ENCODE measurements at places on chromosomes 3 and 15.

DNA sequence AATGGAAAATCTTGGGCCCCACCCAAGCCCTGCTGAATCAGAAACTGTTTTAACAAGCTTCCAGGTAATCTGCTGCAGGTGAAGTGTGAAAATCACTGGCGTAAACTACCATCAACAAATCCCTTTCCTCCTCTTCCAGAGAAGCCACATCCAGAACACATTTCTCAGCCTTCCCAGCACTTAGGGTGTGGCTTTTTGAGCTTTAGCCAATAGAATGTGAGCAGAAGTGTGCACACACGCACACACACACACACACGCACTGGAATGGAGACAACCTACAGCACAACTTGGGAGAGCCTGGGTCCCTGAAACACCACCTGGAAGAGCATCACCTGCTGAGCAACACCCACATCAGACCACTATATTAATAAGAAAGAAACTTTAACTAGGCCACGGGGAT, 98.6 kb downstream of the OSBPL10 start:
- DNase-seq, result no peak

GRCh38 chr15:51561271-51561670, 61.3 kb downstream of the DMXL2 start:
- DNase-seq, result no peak

DNA sequence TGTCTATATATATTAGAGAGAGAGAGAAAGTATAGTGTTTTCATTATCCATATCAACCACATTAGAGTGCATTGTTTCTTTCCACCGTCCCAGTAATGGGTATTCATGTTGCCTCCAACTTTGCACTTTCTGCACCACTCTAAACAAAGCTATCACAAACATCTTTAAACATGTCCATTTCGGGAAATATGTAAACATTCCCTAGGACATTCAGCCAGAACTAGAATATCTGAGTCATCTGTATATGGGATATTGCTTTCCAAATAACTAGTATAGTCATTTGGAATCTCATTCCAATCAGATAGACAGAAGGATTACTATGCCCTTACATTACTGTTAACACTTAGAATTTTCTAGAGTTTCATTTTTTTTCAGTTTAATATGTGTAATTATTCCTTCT, 914.9 kb upstream of the EPHA6 start:
- DNase-seq, result no peak

- DNase-seq, result no peak
These were observed 21.7 kb upstream of the SELENOK start for GRCh38 chr3:53913401-53913800.

DNA sequence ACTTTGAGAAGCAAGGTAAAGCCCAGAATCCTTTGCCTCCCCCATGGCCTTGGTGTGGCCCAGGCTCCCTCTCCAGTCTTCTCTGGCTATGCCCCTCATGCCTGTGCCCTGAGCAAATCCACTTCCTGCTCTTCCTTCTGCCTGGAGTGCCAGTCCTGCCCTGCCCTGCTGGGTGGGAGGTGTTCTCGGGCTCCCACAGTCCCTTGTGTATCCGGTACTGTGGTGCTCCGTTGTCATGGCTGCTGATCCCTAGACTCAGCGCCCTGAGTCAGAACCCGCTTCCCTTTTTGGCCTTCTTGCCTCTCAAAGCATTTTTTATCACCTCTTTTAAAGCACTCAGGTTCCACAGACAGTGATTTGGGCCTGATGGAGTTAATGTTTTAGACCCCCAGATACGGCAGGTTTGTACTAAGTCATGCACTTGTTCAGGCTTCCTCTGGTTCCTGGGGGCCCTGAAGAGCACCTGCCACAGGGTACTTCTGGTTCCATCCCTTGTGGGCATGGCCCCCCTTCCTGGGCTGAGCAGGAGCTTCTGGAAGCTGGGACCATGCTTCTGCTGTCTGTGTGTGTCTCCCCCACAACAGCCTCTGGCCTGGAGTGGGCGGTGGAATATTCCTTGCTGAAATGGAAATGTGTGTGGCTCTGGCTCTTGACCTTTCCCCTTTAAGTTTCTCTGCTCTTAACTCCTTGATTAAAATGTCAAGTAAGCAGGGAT, 29.6 kb upstream of the ADAMTS7 start:
- DNase-seq, result no peak

GRCh38 chr15:27764339-27764738, 334.8 kb downstream of the OCA2 start:
- DNase-seq, result no peak

DNA sequence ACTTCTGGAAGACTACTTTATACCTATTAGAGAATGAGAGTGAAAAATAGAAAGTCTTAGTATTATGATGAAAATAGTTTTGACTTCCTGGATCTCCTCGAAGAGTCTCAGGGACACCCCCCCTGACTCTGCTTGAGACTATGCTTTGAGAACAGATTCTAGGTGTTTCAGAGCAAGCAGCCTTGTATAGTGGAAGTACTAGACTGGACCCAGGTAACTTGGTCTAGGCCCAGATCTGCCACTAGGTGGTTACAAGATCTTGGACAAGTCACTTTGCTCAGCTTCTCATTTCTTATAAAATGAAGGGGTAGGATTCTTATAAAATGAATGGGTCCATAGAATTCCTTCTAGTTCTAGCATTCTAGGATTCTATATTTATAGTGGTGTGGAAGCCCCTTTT, 9.1 kb downstream of the ABHD5 start:
- no peak for DNase-seq

- DNase-seq, result no peak
These were observed 93.7 kb downstream of the ADAMTS9 start for GRCh38 chr3:64594134-64594533.

DNA sequence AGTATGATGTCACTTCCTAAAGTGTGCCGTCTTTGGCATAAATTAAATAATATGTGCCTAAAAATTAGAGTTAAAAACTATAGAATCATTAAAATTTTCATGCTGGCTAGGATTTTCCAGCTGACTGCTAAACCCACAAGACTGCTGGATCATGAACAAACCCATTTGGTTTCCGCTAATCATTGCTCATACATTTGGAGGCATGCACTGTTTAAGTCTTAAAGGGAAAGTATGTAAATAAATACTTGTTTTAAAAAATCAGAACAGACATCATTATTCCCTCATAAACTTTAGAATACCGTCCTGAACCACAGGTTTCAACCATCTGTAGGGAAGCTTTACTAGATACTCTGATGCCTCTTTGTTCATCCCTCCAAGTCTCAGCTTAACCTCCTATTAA, 26.5 kb downstream of the ATP6V1A start:
- no peak for DNase-seq

GRCh38 chr3:99644017-99644416, 5.6 kb downstream of the COL8A1 start:
- DNase-seq, result no peak

GRCh38 chr15:59020322-59020721, 32.9 kb downstream of the RNF111 start:
- DNase-seq, result no peak

- no peak for DNase-seq
These were observed 607 bp downstream of the MRPL47 start for GRCh38 chr3:179603831-179604230.

GRCh38 chr3:125024817-125025216, 31.0 kb downstream of the HEG1 start:
- no peak for DNase-seq

DNA sequence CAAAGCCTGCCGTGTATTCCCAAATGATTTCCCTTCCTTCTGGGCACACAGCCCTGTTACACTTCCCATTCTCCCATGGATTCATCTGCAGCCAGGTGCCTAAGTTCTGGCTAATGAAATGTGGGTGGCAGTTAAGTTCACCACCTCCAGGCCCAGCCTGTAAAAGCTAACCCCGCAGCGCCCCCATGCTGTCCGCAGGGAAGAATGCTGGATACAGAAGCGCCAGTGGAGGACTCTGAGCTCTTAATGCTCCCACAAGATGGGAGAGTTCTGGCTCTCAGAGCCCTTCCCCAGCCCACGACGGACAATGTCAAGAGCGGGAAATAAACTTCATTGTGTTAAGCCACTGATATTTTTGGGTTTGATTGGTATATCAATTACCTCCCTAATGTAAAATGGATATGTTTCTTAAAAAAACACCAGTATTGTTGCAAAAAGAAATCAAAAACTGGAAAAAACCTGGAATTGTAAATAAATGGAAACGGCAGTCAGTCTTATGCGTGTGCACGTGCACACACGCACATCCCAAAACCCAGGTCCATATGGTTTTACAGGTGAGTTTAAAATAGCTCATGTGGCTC, 37.7 kb upstream of the FGD5 start:
- DNase-seq, result no peak

GRCh38 chr3:195709676-195710085, 11.1 kb upstream of the MUC20 start:
- no peak for DNase-seq
